ENCODE measurements at places on chromosomes 7 and 10.

- DNase-seq: no peak
Observed at GRCh38 chr7:117010375-117011133, 57.3 kb downstream of the ST7 start.

DNA sequence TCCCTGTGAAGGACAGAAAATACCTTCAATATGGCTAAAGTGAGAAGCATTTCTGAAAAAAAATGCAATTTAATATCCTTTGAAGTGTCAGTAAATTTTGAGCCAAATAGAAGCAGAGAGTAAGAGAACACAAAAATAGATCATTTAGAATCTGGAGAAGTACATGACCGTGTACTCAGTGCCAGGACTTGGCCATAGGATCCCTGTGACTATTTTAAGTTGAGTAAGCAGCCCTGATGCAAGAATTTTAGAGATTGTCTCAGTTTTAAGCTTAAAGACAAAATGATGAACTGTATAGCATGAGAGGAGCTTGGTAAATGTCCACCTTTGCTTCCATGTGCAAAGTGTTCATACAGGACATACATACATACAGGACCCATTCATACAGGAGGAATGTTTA is 2.5 kb downstream of the PTER start:
- no peak for DNase-seq

DNA sequence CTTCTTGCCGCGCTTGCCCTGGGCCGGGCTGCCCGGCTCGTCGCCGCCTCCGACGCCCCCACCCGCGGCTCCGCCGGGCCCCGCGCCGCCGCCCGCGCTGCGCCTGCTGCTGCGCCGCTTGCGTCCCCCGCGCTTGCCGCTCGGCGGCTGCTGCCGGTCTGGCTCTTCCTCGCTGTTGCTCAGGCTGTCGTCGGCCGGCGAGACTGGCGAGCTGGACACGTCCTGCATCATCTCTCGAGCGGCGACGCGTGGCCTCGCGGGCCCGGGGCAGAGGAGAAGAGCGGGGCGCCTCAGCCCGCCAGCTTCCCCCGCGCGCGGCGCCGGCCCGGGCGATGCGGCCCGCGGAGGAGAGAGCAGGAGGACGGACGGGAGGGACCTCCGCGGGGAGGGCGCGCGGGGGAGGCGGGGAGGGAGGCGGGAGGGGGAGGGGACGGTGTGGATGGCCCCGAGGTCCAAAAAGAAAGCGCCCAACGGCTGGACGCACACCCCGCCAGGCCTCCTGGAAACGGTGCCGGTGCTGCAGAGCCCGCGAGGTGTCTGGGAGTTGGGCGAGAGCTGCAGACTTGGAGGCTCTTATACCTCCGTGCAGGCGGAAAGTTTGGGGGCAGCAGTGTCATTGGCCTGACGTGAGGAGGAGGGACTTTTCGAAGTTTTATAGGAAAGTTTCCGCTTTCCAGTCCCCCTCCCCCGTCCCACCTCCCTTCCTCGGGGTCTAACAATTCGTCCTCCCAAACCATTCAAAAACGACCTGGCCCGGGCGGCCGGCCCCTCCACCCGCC is at the start of gene TWIST1:
Gene TWIST1 (minus strand): TSS at position 546 of the 779 bp plus-strand sequence. CDS start 315 bp downstream, at position 231.
- DNase-seq: no peak

GRCh38 chr7:27245798-27246691 is 3.4 kb downstream of the EVX1 start:
- no peak for DNase-seq

GRCh38 chr7:24656608-24657007 is 83.4 kb downstream of the PALS2 start:
- DNase-seq: no peak

GRCh38 chr10:60377042-60377352 is 12.7 kb downstream of the ANK3 start:
- DNase-seq: no peak

DNA sequence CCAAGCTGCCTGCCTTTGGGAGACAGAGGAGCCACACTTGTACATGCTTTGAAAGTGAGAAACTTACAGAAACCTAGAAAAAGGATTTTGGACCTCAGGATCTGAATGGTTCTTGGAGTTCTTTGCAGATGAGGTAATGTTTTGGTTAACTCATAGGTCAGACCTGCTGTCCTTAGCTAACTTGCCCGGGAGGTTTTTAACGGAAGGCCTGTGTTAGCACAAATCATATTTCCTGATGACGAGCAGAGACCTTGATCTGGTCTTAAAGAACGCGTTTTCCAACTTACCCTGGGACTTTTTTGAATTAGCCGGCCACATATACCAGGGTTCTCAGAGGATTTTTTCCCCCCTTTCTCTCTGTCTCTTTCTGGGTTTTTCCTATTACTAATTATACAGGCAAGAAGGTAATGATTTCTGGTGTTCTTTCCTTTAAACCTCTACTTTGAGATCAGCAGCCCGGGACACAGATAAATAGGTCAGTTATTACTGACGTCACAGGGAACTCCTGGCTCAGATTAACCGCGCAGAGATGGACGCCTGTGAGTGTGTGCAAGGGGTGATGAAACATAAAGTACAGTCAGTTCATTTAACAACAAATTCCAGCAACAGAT is 101.7 kb upstream of the KLF6 start:
- DNase-seq: no peak

DNA sequence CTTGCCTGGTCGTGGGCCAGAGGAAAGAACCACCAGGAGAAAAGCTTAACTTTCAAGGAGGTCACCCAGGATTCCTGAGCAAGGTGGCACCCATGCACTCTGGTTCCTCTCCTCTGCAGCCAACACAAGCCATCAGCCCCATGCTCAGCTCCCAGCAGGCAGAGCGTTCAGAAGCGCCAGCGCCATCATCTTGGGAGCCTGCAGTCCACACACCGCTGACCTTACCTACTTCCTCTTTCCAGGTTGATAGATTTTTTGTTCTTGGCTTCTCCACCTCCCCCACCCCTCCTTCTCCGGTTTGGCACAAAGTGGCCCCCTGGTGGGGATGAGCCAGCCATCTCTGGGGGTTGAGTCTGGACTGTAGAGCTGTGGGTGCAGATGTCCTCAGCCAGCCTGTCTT is 1.7 kb upstream of the WDR86 start:
- no peak for DNase-seq

- no peak for DNase-seq
Observed at GRCh38 chr10:94282369-94282768, 80.4 kb downstream of the NOC3L start.

DNA sequence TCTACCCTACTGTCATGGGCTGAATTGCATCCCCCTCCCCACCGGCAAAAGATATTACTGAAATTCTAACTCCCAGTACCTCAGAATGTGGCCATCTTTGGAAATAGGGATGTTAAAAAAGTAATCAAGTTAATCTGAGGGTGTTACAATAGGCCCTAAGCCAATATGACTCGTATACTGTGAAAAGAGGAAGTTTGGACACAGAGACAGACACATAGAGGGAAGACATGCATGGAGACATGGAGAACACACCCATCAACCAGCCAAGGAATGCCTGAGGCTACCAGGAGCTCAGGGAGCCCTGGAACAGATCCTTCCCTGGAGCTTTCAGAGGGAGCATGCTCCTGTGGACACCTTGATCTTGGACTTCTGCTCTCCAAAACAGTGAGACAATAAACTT is 138.2 kb upstream of the ADO start:
- no peak for DNase-seq

DNA sequence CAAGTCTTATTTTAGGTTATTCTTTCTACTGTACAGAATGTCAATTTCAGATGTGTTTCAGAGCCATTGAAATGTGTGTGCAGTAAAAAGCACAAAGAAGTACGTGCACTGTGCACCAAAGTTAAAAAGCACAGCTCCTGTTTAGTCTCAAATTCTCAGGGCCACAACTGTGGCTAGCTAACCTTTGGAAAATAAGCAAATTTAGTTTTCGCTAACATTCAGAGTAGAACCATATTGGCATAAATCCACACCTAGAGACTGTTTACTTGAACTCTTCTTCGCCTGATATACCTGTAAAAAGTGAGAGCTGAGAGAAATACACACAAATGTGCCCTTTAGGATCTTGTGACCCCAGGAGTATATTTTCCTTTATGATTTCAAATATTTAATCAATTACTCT is 353.9 kb downstream of the TFEC start:
- DNase-seq: no peak

- peak; percentile 47 for DNase-seq
Observed at GRCh38 chr10:96129387-96130325, at the start of gene ZNF518A. TSS of gene ZNF518A (plus strand) at chr10:96130297. CDS start at chr10:96156323, 26,026 bp downstream.

- DNase-seq: no peak
Observed at GRCh38 chr10:3119796-3120459, 52.6 kb downstream of the PFKP start.

- no peak for DNase-seq
Observed at GRCh38 chr7:100552532-100552931, 13.5 kb downstream of the AGFG2 start.

DNA sequence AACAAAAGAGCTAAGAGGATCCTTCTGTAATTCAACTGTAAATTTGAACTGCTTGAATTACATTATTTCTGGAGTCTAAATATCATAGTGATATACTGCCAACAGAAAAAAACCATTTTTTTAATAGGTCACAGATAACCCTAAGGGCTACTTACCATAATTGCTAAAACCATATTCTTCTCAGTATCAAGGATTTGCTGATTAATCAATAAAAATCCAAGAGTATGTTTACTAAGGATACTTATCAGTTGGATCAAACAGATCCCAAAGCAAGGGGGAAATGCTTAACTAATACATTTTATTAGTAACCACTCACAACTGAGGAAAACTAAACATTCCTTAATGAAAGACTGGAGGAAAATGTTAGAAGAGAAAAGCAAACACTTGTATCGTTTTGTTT is 166.0 kb downstream of the PIP4K2A start:
- DNase-seq: no peak

DNA sequence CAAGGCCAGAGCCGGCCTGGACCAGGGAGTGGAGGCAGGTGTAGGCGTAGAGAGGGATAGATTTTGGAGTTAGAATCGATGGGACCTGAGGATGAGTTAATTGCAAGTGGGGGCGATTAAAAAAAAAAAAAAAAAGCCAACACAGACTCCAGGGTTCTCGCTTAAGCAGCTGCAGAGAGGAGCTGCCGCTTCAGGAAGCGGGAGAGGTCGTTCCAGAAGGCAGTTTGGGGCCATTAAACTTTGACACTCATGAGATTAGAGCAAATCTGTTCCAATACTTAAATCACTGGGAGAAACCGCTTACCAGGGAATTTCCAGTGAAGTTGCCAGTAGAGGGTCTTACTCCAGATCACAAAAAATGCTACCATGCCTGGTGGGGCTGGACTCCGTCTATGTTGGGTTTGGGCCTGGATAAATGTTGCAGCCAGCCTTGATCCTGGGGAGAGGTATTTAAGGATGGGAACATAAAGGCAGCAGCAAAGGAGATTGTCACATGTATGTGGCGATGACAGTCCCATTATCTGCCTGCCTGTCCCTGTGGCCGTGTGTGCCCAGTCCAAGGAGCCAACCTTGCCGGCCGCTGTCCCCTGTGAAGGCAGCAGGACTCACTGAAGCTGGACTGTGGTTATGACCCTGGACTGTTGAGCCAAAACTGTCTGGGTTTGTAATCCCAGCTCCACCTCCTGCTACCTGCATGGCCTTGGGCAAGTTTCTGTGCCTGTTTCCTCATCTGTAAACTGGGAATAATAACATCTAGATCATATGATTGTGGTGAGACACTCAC is 23.9 kb upstream of the GRID1 start:
- DNase-seq: no peak

GRCh38 chr10:108452533-108452932 is 1288.0 kb upstream of the SORCS1 start:
- no peak for DNase-seq

DNA sequence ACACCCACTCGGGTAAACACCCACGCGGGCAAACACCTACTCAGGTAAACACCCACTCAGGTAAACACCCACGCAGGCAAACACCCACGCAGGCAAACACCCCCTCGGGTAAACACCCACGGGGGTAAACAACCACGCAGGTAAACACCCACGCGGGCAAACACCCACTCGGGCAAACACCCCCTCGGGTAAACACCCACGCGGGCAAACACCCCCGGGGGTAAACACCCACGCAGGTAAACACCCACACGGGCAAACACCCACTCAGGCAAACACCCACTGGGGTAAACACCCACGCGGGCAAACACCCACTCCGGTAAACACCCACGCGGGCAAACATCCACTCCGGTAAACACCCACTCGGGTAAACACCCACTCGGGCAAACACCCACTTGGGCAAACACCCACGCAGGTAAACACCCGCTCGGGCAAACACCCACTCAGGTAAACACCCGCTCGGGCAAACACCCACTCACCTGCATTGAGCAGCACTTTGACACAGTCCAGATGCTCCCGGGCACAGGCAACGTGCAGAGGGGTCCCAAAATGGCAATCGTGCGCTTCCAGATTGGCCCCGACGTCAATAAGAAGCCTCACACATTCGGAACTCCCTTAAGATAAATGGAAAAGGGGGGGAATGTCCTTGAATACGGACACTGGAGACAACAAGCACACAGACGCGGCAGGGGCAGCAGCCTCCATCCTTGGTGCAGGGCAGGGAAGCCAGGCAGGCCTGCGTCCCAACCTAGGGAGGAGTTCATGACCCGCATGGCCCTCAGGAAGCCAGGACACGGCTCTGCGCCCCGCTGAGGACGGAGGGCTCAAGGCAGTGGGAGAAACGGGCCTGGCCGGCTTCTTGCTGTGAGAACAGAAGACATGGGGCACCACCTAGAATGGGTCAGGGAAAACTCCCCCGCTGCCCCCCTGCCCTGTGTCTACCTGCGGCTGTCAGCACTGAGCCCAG is 17.6 kb downstream of the ASB13 start:
- DNase-seq: no peak

DNA sequence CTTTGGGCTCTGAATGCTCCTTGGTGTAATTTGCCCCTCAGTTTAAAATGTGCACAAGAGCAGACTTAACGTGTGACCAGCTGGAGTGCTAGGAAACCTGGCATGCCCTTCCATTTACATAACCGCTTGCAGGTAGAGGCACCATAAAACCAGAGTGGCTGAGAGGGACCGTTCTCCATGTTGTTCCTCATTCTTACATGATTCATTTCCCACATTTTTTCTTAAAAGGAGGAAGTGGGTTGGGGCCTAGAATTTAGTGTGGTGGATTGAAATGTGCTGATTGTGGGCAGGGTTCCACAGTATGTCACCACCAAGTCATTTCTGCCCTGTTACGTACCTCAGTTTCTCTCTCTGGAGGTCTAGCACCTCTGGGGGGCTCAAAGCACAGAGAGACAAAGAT is 375.8 kb upstream of the VSTM2A start:
- DNase-seq: no peak

GRCh38 chr7:155807065-155807671 is 5.1 kb downstream of the SHH start:
- DNase-seq: no peak

- no peak for DNase-seq
Observed at GRCh38 chr7:30729642-30730041, 22.3 kb upstream of the INMT start.

GRCh38 chr7:104096683-104097082 is 107.2 kb upstream of the RELN start:
- no peak for DNase-seq

DNA sequence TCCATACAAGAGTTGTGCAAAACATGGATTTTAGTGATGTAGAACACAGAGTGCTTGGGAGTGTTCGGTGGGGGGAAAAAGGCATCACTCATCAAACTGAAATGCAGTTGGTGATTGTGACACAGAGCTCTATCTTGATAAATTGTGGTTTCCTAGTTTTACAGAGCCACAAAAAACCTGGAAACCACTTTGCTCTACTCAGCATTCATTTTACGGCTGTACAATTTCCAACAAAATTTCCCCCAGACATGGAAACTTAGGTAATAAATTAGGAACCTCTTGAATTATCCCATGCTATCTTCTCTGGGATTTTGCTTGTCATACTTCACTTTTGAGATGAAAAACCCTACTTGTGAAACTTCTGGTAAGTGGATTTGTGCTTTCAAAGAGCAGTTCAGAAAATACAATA is 614.9 kb upstream of the FZD8 start:
- DNase-seq: no peak

Data from thoracic aorta (tissue), 2 donors.